Cardiac fibroblast (primary cell): ENCODE measurements at places on chromosomes 3 and 15.
A peak's percentile ranks its signal among the peaks of the same experiment; 100 is the strongest.

- DNase-seq = no peak
Measured at GRCh38 chr3:123733341-123733740, 148.5 kb upstream of the HACD2 start.

DNA sequence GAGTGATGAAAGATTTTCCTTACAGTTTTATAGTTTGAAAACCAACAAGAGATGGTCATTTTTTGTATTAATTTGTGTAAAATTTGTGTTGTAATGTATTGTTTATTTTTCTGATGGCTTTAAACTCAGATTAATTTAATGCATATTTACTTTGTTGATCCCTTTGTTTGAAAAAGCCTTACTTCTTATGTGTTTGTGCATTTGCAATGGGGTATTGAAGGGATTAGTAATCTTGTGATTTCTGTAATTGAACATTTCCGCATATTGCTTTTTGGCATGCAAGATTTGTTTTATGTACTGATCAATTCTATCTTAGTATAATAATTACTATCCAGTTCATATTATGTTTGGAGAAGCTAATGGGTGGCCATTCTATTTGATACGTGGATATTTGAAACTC is 98.4 kb upstream of the ROBO1 start:
- DNase-seq = no peak

- DNase-seq = no peak
Measured at GRCh38 chr3:123621186-123621849, 36.5 kb upstream of the HACD2 start.

GRCh38 chr15:78177447-78177873 is 28.3 kb downstream of the IDH3A start:
- DNase-seq = peak; percentile 27

- DNase-seq = no peak
Measured at GRCh38 chr3:46883054-46883829, 5.7 kb downstream of the PTH1R start.

DNA sequence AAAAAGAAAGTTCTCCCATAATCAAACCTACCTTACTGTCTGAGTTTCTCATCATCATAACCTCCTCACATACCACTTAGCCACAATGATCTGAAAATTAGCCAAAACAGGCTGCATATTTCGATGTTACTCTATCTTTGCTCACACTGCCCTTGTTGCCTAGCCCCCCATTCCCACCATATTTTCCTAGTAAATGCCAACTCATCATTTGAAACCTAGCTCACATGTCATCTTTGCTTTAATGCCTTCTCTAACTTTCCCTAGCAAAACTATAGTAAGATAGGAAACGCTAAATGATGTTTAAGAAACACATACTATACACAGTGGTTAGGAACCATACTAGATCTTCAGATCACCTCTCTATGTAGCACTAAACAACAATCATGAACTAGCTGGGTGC is 64.9 kb downstream of the INO80 start:
- no peak for DNase-seq

- no peak for DNase-seq
Measured at GRCh38 chr3:77586216-77586615, 546.3 kb downstream of the ROBO2 start.

DNA sequence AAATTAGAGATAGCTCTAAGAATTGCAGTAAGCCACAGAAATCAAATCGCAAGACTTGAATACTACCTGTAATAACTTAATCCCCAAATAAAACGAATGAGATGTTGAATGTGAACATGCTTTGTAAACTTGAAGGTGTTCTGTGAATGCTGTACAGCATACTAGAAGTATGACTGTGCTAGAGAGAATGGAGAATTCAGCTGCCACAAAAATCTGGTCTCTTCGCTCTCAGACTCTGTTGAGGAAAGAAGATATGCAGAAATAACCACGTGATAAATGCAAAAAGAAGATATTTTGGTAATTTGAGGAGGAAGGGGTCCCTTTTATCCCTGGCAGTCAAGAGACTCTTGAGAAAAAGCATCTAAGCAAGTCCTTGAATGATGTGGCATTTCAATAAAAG is 37.3 kb downstream of the ZBTB38 start:
- DNase-seq = peak; percentile 60

- peak; percentile 25 for DNase-seq
Measured at GRCh38 chr3:116302087-116302747, 143.1 kb downstream of the LSAMP start.

GRCh38 chr15:33093222-33093621 is 101.3 kb downstream of the FMN1 start:
- no peak for DNase-seq

- no peak for DNase-seq
Measured at GRCh38 chr3:79018265-79018664, 749.5 kb downstream of the ROBO1 start.
